ENCODE measurements at places on chromosomes 4 and X.

GRCh38 chr4:68765876-68766275 is 49.9 kb upstream of the UGT2B10 start:
- no peak for DNase-seq

GRCh38 chr4:61950625-61951024 is 750.5 kb downstream of the ADGRL3 start:
- DNase-seq, result no peak

DNA sequence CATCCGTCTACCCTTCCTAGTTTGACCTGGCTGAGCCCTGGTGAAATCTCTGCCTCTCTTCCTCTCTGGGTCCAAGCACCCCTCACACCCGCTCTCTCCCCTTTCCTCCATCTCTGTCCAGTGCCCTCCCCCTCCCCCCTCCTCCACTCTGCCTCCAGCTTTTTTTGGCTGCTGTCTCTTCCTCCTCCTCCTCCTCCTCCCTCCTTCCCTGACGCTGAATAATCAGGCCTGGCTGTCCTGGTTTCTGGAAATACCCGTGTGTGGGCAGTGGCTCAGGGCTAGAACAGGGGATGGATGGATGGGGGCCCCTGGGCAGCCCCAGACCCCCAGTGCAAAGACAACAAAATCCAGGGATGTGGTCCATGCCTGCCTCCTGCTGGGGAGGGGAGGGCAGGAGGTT is 4.7 kb upstream of the SYP start:
- DNase-seq, result no peak

DNA sequence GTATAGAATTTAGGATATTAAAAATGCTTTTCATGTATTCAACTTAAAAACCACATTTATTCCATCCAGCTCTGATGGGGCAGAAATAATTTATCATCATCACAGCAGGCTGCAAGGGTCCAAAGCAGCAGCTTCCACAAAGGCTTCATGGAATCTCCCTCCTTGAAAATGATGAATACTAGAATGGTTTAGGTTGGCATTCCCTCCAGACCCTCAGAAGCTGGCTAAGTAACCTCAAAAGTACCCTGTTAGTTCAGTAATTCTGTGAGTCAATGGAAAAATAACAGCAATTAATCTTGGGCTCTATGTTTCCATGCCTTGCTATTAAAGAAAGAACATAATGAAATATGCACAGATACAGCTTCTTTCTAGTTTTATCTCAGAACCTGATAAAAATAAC is 594.9 kb upstream of the DIPK2B start:
- no peak for DNase-seq

GRCh38 chr4:32462944-32463343 is 1742.8 kb downstream of the PCDH7 start:
- no peak for DNase-seq

GRCh38 chr4:179145746-179146525 is 1703.7 kb upstream of the AGA start:
- DNase-seq, result no peak

DNA sequence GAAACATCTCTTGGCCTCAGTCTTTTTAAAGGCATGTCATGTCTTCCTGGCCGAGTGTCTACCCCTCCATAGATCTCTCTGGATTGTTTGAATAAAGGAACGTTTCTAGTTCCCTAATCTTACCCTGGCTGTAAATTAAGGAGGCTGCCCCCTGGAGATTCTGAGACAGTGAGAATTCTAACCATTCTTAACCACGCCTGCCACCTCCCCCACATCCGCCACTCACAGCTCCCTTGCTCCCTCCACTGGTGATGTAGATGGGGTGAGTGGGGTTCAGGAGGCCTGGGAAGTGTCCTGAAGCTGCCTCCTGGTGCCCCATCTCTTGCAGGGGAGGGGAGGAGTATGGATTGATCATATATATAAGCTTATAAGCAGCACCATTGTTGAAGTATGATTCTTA is 48.0 kb upstream of the TRIM2 start:
- no peak for DNase-seq

DNA sequence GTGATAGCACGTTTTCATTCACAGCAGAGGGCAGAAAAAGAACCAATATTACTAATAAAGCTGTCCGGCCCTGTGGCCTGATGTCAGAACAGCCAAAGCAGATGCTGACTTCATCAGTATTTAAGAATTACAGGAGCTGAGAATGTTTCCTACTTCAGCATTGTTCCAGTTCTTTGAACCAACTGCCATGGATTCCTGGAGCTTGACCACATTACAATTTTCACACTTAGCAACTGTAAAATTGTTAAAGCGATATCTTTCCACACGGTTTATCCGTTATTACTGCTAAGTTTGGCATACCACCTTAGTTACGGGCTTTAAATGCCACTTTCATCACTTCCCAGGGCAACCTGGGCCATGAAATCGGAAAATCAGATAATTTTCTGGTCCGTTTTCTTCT is 118.2 kb downstream of the EPHA5 start:
- DNase-seq, result no peak

- no peak for DNase-seq
Observed at GRCh38 chr4:73487233-73487632, 5.7 kb downstream of the AFM start.

- DNase-seq, result no peak
Observed at GRCh38 chrX:22889819-22890218, 109.9 kb upstream of the DDX53 start.

All from gastrocnemius medialis (tissue), 4 donors.